Fibroblast of skin of scalp (primary cell): ENCODE measurements at places on chromosomes 1 and 21.
A peak's percentile ranks its signal among the peaks of the same experiment; 100 is the strongest.

DNA sequence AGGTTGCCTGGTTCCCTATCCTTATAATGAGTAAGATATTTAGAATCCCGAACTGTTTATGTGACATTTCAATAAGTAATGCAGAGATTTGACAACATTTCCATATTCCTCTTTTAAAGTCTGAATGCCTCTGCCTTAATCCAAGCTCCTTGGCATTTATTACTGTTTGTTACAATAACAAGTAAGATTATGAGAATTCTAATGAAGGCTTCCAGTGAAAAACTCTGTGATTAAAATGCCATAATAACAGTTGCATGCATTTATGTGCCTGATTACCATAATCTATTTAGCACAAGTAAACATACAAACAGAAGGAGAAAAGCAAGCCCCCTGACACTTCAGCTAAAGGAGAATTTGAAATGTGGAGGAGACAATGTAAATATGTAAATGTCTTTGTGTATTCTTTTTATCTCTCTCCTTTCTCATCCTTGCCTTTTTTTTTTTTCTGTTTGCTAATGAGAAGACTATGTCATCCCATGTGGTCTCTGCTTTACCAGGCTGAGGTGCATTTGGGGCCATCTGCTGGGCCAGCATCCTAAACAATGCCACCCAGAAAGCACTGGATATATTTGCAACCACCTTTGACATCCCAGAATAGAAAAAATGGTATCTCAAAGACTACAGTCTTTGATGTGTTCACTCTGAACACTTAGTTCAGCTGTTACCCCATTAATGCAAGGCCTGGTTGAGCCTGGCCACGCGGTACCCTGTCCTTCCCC is 17.2 kb upstream of the OLIG2 start:
- no peak for DNase-seq

- DNase-seq = peak; percentile 63
Observed at GRCh38 chr1:155888481-155888880, 22.7 kb downstream of the RIT1 start.

- peak; percentile 29 for DNase-seq
Observed at GRCh38 chr1:197150336-197151005, 4.0 kb upstream of the ASPM start.

GRCh38 chr1:35640380-35641232 is 720 bp downstream of the PSMB2 start:
- no peak for DNase-seq

- DNase-seq = no peak
Observed at GRCh38 chr21:46002841-46003574, 21.4 kb downstream of the COL6A1 start.

DNA sequence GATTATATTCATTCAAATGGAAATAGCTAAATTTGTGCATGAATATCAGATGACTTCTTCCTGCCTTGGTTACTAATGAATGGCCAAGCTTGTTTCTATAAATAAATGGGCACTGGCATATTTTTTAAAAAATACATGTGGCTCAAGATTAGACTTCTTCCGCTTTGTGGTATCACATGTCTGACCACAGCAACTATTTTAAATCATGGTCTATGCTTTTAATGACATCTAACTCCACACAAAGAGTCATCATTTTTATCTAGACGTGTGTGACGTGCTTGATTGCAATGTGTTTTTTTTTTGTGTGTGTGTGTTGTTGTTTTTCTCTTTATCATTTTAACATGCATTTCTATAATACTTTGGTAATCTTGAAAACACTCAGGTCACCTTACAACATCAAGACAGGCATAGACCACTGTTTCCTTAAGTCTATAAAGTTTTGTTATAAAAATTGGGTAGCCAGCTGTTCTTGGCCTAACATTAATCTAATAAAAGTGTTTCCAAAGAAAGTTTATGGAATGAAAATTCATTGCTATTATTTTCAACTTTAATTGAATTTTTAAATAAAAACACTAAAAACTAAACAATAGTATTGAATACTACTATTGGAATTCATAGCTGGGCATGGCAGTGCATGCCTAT is 29.5 kb downstream of the RGS1 start:
- no peak for DNase-seq

- no peak for DNase-seq
Observed at GRCh38 chr1:154896771-154897286, 26.7 kb upstream of the KCNN3 start.

DNA sequence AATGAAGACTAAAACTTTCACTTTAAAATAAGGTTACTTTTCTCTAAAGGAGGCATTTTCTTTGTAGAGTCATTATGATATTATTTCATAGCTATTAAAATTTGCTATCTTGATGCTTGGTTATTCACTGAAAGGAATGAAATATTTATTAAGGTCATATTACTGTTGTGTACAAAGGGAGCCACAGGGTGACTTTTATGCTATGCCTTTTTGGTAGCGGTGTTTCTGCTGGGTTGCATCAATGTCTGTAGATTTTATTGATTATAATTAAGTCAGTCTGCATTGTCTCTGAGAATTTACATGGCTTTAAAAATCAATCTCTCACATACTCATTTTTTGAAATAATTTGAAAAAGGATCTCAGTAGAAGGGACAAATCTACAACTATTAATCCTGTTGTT is 84.9 kb downstream of the NFIA start:
- DNase-seq = no peak

- DNase-seq = no peak
Observed at GRCh38 chr1:229760478-229760996, 134.5 kb downstream of the URB2 start.

DNA sequence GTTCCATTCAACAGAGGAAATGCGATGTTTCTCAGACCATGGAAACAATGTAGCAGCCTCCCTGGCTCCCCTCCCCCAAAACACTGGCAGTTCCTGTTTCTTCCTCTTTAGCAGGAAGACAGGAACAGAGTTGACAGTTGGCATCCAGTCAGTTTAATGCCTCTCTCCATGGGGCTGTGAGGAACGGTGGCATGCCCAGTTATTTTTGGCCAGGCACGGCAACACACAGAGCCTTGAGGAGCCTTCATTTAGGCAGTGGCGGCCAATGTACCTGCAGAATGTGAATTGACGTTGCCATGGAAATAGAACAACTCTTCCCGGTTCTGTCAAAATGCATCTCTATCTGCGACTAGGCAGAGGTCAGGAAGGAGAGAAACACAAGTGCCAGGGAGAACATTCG is 330.6 kb downstream of the DSCAM start:
- DNase-seq = peak; percentile 7

- DNase-seq = peak; percentile 32
Observed at GRCh38 chr1:233269656-233270055, 25.9 kb downstream of the PCNX2 start.

- DNase-seq = no peak
Observed at GRCh38 chr21:23093259-23093658, 2095.1 kb downstream of the NCAM2 start.

DNA sequence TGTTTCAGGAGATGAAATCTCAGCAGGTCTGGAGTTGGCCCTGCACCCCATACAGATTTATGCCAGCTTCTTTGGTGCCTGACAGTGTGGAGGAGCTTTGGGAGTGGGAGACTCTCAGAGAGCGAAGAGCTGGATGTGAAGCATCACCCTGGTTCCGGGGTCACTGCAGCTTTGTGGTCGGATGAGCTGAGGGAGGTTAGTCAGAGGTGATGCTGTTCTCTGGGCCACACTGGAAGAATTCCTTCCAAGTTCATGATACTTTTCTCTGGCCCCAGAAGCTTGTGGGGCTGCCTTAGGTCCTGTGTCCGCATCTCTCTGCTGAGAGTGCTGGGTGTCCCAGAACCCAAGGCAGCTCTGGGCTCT is 467.8 kb downstream of the CAMTA1 start:
- peak; percentile 21 for DNase-seq

GRCh38 chr1:214551436-214552173 is at the start of gene PTPN14:
PTPN14 (minus strand) TSS chr1:214551602; CDS start chr1:214464803, 86,799 bp downstream.
- peak; percentile 98 for DNase-seq

DNA sequence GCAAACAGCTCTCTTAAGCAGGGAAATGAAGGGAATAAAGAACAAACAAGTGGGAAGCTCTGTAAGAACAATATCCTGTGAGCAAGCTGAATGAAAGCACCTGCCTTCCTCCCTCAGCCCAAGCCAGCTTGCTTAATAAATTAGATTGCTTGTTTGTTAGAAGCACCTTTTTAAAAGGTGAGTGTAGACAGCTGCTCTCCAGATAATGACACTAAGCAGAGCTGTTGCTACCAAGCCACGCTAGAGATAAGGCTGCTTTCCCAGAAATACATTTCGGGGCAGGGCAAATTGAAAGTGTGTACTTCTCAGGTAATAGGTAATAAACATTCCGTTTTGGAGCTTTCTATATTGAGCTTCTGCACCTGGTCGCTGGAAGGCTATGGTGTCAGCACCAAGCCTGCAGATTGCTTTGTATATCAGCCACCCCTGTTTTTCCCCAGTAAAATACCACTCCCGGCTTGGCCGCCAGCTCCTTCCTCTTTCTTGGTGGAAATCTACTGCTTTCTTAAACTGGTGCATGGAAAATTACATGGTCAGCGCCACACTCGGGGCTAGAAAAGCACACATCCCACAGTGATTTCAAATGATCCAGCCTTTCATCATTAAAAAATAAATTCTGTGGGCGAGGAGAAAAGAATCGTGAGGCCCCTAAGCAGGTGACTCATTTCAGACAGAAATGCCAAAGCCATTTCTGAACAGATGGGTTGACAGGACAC is 151.3 kb downstream of the ETS2 start:
- DNase-seq = no peak

DNA sequence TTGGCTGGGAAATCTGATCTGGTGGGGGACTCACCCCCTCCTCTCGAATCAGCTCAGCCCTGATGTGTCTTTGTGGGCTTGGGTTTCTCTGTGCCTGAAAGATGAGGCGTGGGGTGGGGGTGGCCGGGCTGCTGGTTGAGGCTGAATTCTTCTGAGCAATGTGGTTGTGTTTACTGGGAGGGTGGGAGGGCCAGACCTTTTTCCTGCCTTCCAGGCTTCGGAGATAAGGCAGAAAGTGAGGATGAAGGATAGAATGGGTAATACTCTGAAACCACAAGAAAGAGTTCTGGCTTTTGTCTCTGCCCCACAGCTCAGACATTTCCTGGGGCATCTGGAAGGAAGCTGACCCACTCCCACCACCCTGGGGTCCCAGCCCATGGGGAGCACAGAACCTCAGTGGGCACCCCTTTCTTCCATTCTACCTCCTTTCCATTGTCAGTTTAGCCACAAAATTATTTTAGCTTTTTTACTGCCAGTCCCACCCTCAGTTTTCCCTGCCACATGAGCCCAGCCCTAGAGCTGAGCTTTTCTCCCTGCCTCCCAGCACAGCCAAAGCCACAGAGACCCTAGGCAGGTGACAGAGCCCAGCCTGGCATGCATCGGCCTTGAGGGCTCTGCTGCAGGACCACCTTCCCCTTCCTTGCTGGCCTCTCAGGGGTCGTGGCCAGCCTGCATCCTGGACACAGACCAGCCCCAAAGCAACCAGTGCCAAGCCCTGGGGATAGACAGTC is 11.2 kb downstream of the ALX3 start:
- peak; percentile 18 for DNase-seq

- DNase-seq = no peak
Observed at GRCh38 chr1:230301322-230301721, 124.8 kb downstream of the PGBD5 start.

- DNase-seq = no peak
Observed at GRCh38 chr1:160739098-160739511, at the start of gene SLAMF7. SLAMF7 (plus strand) TSS chr1:160739247; CDS start chr1:160739302, 55 bp downstream.

GRCh38 chr1:206050655-206051235 is 2.2 kb upstream of the RHEX start:
- DNase-seq = no peak

- DNase-seq = peak; percentile 27
Observed at GRCh38 chr1:168637350-168637991, 61.1 kb downstream of the XCL1 start.

- no peak for DNase-seq
Observed at GRCh38 chr1:23704834-23705495, 13.4 kb downstream of the RPL11 start.

DNA sequence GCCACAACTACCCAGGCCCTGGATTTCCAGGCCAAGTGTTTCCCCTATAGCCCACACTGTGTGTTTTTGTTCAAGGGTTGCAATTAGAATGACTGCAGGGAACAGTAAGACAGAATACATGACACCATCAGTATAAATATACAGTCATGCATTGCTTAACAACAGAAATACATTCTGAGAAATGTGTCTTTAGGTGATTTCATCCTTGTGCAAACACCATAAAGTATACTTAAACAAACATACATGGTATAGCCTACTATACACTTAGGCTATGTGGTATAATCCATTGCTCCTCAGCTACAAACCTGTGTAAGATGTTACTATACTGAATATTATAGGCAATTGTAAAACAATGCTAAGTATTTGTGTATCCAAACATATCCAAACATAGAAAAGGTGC is 7.5 kb upstream of the SLC44A5 start:
- no peak for DNase-seq

- DNase-seq = no peak
Observed at GRCh38 chr1:115419571-115419970, 81.5 kb upstream of the NGF start.

GRCh38 chr1:214318356-214318755 is 37.4 kb downstream of the SMYD2 start:
- DNase-seq = peak; percentile 75

GRCh38 chr1:214895011-214895600 is 187.4 kb upstream of the KCNK2 start:
- peak; percentile 25 for DNase-seq

DNA sequence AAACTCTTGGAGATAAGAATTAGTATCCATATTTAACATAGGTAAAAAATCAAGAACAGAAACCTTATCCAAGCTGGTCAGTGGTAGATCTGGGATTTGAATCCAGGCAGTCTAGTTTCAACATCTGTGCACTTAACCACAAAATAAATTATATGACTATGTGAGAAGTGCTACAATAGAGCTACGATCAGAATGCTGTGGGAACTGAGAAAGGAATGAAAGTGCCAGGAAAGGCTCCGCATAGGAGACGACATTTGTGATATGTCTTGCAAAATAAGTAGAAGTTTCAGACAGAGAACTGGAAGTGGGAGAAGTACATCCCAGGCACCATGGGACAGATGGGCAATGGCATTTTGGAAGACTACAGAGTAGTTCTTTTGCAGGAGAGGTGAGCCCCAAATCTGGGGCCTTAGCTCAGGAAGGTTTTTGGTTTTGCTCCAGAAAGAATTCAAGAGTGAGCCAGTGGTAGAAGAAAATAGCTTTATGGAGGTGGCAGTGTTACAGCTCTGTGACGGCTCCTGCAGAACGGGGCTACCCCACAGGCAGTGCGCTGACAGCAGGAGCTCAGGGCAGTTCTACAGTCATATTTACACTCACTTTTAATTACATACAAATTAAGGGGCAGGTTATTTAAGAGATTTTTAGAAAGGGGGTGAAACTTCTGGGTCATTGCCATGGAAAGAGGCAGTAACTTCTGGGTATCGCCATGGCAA is 25.5 kb upstream of the GJA5 start:
- DNase-seq = no peak

DNA sequence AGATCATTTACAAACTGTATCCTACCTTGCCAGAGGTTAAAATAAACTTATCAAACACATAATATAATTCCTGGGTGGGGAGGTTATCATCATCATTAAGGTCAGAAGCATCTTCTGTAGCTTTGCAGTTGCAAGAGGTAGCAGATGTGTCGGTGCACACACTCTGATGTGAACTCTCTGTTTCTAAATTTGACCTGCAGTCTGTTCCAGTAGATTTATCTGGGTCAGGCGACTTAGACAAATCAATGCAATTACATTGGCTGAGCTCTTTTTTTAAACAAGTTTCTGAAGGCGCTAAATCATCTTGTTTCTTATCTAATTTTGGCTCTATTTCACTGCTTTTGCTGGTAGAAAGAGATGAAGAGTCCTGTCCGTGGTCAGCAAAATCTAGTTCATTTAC is 70.4 kb downstream of the PRPF38A start:
- DNase-seq = no peak
